Adrenal gland (tissue), 19 donors: ENCODE measurements at places on chromosomes 3 and 15. TPM values are rescaled to one million over a fixed set of nuclear protein-coding genes. Genes with fewer than 3 reads are reported as not detected.

Gene ROPN1
- not detected for total RNA-seq

Gene DAZL
- not detected for total RNA-seq

Gene CHRNA3
- total RNA-seq, result 3.2 TPM

Gene BOC
- total RNA-seq, result 20.0 TPM

Gene COL6A5
- not detected for total RNA-seq

Gene PXYLP1
- total RNA-seq, result 22.7 TPM

Gene TIGIT
- total RNA-seq, result 0.25 TPM

Gene CDCP1
- 0.42 TPM for total RNA-seq

Gene SH2D7
- total RNA-seq, result not detected

Gene CFAP100
- total RNA-seq, result not detected

Gene KCNMB2
- total RNA-seq, result 0.69 TPM

Gene ALDH1A2
- total RNA-seq, result 13.0 TPM

Gene AADACL2
- total RNA-seq, result not detected

Gene LHFPL4
- 0.10 TPM for total RNA-seq

Gene CPNE9
- total RNA-seq, result 1.5 TPM

Gene SAMMSON
- not detected for total RNA-seq

Gene GHSR
- total RNA-seq, result not detected

Gene CELSR3
- 2.3 TPM for total RNA-seq

GRCh38 chr15:54638666-54639065, 558.1 kb downstream of the RSL24D1 start:
- DNase-seq, result no peak

DNA sequence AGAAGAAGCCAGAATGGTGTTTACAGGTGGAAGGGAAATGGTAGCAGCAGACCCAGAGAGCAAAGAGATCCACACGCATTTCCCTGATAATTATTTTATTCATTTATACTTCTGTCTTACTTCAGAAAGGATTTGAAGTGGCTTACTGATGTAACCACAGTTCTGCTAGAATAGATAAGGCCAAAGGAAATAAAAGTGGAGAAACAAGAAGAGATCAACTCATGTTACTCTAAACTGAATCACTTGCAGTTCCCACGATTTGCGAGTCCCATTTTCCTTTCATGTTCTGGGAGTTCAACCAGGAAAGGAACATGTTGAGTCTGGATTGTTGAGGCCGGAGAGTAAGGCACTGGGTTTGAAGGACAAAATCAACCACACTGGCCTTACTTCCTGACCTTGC, 151.8 kb downstream of the MYRIP start:
- no peak for DNase-seq

- DNase-seq, result no peak
Observed at GRCh38 chr3:183984749-183985729, 32.6 kb downstream of the ABCC5 start.

DNA sequence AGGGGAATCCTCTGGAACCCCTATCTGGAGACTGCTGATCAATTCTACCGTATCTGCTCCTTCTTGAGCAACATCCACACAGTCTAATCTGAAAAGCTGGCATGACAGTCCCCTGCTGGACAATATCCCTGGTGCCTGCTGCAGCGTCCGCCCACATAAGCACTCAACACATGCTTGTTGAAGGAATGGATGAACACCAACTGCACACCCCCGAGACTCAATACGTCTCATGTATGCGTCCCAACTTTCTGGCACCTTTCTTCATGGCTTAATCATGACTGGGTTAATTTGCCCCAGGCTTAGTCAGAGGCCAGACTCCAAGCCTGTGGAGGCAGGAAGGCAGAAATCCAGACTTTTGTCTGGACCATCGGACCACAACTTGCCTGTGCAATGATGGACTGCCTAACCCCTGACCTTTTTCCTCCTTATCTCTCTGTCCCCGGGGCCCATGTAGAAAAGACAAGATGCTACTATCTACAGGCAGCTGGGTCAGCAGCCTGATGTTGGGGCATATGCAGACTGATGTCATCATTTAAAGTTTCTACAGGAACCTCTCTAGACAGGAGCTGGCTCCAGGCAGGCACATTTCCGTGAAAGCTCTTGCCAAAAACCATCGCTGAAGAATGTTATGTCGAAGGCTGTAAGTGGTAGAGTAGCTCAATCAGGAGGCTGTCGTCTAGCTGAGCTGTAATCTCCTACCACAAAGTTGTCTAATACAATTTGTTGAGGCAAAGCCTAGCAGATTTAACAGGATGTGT, 114.1 kb upstream of the TPM1 start:
- DNase-seq, result peak; percentile 47

DNA sequence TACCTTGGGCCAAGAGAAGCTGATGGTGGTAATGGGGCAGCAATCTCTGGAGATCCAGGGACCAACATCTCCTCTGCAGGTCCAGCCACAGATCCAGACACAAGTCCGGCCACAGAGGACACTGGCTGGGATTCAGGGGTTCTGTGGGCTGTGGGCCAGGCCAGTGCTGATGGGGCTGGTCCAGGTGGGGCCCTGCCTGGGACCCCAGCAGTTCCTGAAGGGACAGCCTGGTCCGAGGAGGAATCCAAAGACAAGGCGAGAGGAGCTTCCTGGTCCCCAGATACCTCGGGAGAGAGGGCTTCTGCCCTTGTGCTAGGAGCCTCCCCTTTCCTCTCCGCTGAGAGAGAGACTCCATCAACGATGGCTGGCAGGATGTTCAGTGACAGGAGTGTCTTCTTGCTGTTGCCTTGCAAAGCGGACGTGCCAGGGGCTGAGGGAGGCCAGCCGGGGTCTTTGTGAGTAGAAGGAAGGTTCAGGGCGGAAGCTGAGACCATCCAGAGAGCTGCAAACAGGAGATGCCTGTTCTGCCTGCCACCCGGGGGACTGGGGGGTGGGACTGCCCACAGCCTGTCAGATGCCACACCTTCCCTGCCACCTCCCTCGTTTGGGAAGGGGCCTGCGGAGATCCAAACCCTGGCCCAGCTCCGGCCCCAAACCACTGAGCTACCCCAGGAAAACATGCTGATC, 24.5 kb upstream of the GOLGA6C start:
- DNase-seq, result peak; percentile 3

DNA sequence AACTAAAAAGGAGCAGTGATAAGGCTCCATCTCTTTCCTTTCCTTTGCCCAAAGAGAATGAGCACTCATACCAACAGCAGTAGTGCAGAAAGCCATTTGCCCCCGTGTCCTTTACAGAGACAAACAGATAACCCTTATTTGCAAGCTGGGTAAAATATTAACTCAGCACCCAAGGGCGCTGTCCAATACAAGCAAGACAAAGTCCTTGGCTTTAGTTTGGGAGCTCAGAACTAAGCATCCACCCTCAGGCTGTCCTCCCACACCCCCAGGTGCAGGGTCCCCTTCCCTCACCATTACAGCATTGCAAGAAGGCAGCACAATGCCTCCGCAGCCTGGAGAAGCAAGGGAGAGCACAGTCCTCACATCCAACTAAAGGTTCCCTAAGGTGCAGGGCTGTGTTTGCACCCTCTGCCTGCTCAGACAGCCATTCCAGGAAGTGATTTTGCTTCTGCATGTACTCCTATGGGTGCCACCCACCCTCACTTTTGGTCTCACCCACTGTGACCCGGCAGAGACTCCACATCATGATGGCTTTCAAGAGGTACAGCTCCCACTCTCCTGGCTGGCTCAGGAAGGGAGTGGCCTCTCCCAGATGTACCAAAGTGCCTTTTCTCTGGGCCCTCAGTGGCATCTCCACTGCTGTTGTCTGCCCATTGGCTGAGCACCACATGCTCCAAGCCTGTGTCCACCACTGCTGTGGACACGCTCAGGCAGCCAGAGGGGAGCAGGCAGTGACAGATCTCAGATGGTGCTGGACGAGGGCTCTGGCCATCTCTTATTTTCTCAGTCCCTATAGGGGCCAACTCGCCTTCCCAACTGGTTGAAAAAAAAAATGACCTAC, 34.1 kb upstream of the HES1 start:
- DNase-seq, result no peak

DNA sequence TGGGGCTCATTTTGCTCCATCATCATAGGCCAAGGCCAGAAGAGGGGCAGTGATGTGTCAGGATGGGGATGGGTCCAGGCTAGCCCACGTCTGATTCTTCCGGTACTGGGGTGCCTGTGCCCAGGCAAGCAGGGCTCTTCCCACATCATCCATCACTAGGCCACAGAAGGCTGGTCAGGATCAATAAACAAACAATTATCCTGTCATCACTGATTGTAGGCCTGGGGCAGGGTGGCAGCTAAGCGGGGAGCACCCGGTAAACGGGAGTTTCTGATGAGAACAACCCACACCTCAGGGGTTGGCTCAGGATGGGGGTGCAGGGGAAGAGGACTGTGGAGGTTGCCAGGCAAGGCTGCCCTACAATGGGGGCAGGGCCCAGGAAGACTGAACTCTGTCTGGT, 18.1 kb upstream of the CACNA2D2 start:
- no peak for DNase-seq

DNA sequence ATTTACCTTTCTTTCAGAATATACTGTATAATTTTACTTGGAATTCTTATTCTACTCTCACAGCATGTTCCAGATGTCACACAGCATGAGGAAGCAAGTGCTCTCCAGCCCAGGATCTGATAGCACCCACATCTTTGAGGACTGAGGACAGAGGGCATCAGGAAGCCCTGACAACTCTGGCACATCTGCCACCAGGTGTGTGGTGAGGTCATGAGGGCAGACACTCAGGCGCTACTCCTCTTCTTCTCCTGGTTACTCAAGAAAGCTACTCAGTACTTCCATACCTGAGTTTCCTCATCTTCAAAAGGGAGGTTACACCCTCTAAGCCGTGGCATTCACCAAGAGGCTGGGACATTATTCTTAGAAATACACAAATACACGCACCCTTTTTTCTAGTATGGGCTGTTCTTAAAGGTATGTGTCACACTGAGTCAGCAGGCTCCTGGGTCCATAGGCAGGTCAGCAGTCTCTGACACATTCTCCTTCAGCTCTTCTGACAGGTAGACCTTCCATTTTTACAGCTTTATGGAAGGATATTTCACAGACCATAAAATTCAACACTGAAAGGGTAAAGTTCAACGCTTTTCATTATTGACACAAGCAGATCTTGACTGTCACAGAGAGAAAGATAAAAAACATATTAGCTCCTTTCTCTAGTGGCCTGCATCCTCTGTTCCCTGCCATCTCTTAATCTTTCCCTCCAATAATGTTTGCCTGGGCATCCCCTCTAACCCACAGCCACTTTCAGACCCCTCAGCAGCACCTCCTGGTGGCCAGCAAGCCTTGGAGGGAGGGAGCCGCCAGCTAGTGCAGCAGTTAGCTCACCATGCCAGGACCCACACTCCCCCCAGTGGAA, 103.2 kb upstream of the TJP1 start:
- peak; percentile 67 for DNase-seq

DNA sequence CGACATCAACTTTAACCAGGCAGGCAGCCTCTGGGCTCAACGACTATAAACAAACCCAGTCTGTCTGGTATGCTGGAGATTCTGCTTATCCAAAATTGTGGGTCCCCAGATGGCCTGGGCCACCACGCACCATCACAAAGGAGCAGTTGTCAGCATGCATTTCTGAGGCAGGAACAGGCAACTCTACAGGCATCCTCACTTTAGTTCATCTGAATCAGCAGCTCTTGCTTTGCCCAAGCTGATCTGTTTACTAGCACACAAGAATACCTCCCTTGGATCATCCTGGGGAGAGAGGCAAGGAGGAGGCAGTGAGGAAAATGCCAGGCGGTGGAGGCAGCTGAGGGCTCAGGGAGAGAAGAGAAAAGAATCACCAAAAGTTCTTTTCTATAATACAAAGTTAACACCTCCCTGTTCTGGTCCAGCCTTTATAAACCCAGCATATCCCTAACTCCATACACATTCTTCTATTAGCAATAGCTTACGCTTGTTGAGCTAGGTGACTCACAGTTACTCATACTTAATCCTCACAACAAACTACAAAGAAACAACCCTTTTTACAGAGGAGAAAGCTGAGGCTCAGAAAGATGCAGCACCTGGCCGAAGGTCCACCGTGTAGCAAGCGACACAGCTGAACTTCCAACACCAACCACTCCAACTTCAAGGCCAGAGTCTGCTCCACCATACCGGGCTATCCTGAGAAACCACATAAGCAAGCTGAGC, 33.6 kb downstream of the ZDHHC3 start:
- DNase-seq, result no peak

- DNase-seq, result no peak
Observed at GRCh38 chr3:45110509-45110833, 35.7 kb downstream of the CDCP1 start.

GRCh38 chr15:57732526-57733331, 26.2 kb downstream of the POLR2M start:
- DNase-seq, result peak; percentile 73

- no peak for DNase-seq
Observed at GRCh38 chr3:73292220-73292619, 230.8 kb downstream of the EBLN2 start.

GRCh38 chr15:65420975-65421359, 1.8 kb downstream of the IGDCC4 start:
- no peak for DNase-seq

- no peak for DNase-seq
Observed at GRCh38 chr3:3119393-3119851, 7.3 kb upstream of the TRNT1 start.

GRCh38 chr15:62118520-62119226, 46.4 kb downstream of the C2CD4B start:
- DNase-seq, result no peak

DNA sequence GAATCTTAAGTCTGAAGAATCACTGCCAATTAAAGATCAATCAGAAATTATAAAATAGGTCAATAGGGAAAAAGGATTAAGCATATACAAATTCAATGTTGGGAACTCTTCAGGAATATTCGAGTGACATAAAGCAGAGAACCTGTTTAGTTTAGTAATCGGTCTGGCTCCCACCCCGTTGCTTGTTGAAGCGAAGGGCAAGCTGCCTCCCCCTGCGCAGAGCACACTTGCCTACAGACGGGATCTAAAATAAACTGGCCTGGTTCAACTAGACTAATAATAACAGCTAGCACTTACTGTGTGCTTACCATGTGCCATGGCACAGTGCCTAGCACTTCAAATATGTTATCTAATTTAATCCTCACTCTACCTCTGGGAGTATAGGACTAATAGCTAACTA, 8.6 kb downstream of the SEMA6D start:
- DNase-seq, result no peak

- DNase-seq, result no peak
Observed at GRCh38 chr15:70127288-70127746, 29.6 kb upstream of the TLE3 start.

DNA sequence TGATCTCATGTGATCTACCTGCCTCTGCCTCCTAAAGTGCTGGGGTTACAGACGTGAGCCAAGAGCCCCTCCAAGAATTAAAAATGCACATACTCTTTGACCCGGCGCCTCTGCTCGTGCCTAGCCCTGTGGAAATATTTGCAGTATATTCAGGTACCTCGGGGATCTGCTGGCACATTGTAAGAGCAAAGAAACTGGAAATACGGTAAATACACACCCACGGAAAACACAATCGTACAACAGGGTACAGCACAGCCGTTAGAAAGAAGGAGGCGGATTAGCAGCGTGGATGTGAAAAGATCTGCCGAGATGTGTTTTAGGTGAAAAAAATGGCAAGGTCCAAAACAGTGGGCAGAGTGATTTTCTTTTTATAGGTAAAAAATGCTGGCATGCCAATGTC, 6.1 kb upstream of the HDAC11 start:
- DNase-seq, result no peak

- no peak for DNase-seq
Observed at GRCh38 chr15:35557544-35557943, 11.6 kb upstream of the DPH6 start.

GRCh38 chr3:186538779-186539178, 5.4 kb downstream of the CRYGS start:
- no peak for DNase-seq

- no peak for DNase-seq
Observed at GRCh38 chr15:97146929-97147870, 813.3 kb upstream of the ARRDC4 start.
